ENCODE measurements at places on chromosomes 2 and 18. TPM values are rescaled to one million over a fixed set of nuclear protein-coding genes. Genes with fewer than 3 reads are reported as not detected.

Gene CHRND
- not detected for total RNA-seq

Gene INPP5D
- not detected for total RNA-seq

Gene WDSUB1
- total RNA-seq = 12.8 TPM

Gene MEP1B
- not detected for total RNA-seq

Gene ASAP2
- 18.4 TPM for total RNA-seq

Gene TRIB2
- 59.4 TPM for total RNA-seq

Gene KLHL29
- total RNA-seq = 1.5 TPM

Gene FRZB
- not detected for total RNA-seq

Gene TOGARAM2
- 1.0 TPM for total RNA-seq

Gene C2orf80
- total RNA-seq = not detected

Gene CRYGC
- not detected for total RNA-seq

Gene GTF2A1L
- total RNA-seq = not detected

Gene NUP35
- total RNA-seq = 25.7 TPM

Gene RAB12
- 111 TPM for total RNA-seq

Gene TUBB8B
- total RNA-seq = not detected

Gene TRPM8
- total RNA-seq = not detected

Gene MC4R
- total RNA-seq = not detected

Gene ATOH8
- total RNA-seq = 59.1 TPM

Gene CAVIN2
- total RNA-seq = 44.0 TPM

Gene RESP18
- total RNA-seq = not detected

Gene GAREM1
- 1.1 TPM for total RNA-seq

Gene AFTPH
- total RNA-seq = 18.5 TPM

Gene PCARE
- not detected for total RNA-seq

Gene TSGA10
- total RNA-seq = not detected

Gene FHL2
- total RNA-seq = 245 TPM

Gene PPP1R1C
- total RNA-seq = 0.53 TPM

Gene SP140
- total RNA-seq = 0.56 TPM

Gene WNT10A
- not detected for total RNA-seq

Gene KIF3C
- total RNA-seq = 9.5 TPM

Gene NT5DC4
- total RNA-seq = not detected

Gene FAM237A
- total RNA-seq = not detected

Gene TNFRSF11A
- 7.0 TPM for total RNA-seq

Gene MDH1B
- total RNA-seq = 11.4 TPM

Gene PIEZO2
- total RNA-seq = 42.7 TPM

Gene SKOR2
- not detected for total RNA-seq

Gene MYL1
- not detected for total RNA-seq

Gene OR6B2
- not detected for total RNA-seq

Gene CCDC93
- total RNA-seq = 13.2 TPM

Measured in MG63 (cell line).